ENCODE measurements at places on chromosomes 1 and 21. TPM values are rescaled to one million over a fixed set of nuclear protein-coding genes. Genes with fewer than 3 reads are reported as not detected.
A peak's percentile ranks its signal among the peaks of the same experiment; 100 is the strongest.

GRCh38 chr1:53074313-53075154 is 12.5 kb downstream of the PODN start:
- DNase-seq, result no peak
- no peak overlapping the region for H3K27ac ChIP-seq
- no peak overlapping the region for H3K4me3 ChIP-seq
- no peaks in the 10 kb centered on the region for H3K4me1 ChIP-seq
- no peaks in the 10 kb centered on the region for H3K36me3 ChIP-seq

DNA sequence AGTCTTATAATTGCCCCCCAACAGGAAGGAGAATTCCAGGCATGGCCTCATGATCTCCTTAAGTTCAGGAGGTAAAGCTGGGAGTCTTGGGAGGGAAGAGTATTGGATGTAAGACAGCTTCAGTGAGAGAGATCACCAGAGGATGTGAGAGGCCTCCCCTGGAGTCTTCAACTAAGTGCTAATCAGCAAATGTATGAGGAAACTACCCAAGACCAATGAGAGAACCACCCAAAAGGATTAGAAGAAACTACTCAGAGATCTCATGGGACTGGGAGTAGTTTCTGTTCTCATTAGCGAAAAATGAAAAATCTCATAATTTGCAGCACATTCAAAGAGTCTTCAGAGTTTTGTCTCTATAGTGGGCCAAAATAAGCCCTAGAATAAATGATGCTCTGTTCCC is 36.6 kb upstream of the WNT2B start:
- no peak for DNase-seq
- peaks cover under 1% of the 10 kb centered on the region for H3K4me1 ChIP-seq
- H3K4me3 ChIP-seq, result no peak overlapping the region
- H3K36me3 ChIP-seq, result peaks cover under 1% of the 10 kb centered on the region
- H3K27ac ChIP-seq, result no peak overlapping the region

GRCh38 chr21:34009193-34009592 is 64.2 kb upstream of the MRPS6 start:
- no peaks in the 10 kb centered on the region for H3K36me3 ChIP-seq
- H3K27ac ChIP-seq, result no peak overlapping the region
- H3K27me3 ChIP-seq, result no peaks in the 10 kb centered on the region
- no peaks in the 10 kb centered on the region for H3K4me1 ChIP-seq
- no peak overlapping the region for H3K4me3 ChIP-seq

GRCh38 chr1:93810316-93810715 is 68.7 kb downstream of the DNTTIP2 start:
- H3K27ac ChIP-seq, result no peak overlapping the region
- no peaks in the 10 kb centered on the region for H3K27me3 ChIP-seq
- peaks cover 11% of the 10 kb centered on the region for H3K4me1 ChIP-seq
- H3K4me3 ChIP-seq, result no peak overlapping the region
- no peak for DNase-seq

DNA sequence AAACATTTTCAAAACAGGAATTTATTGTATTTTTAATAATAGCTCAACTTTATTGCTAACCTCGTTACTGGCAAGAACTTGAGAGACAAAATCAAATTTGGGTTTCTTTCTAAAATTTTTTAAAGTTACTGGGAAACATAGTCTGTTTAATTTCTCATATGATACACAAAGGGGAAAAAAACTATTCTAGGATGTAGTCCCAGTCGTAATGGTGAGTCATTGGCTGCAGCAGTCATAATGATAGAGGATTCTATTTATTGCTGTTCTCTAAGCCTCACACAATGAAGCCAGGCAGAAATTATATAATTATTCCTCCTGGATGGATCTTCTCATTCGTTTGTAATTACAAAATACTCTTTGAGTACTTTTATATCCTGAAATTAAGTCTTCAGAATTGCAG is 326.5 kb upstream of the SGIP1 start:
- no peaks in the 10 kb centered on the region for H3K4me1 ChIP-seq
- no peak for DNase-seq
- H3K27ac ChIP-seq, result no peak overlapping the region
- no peaks in the 10 kb centered on the region for H3K27me3 ChIP-seq
- no peaks in the 10 kb centered on the region for H3K36me3 ChIP-seq
- no peak overlapping the region for H3K4me3 ChIP-seq

DNA sequence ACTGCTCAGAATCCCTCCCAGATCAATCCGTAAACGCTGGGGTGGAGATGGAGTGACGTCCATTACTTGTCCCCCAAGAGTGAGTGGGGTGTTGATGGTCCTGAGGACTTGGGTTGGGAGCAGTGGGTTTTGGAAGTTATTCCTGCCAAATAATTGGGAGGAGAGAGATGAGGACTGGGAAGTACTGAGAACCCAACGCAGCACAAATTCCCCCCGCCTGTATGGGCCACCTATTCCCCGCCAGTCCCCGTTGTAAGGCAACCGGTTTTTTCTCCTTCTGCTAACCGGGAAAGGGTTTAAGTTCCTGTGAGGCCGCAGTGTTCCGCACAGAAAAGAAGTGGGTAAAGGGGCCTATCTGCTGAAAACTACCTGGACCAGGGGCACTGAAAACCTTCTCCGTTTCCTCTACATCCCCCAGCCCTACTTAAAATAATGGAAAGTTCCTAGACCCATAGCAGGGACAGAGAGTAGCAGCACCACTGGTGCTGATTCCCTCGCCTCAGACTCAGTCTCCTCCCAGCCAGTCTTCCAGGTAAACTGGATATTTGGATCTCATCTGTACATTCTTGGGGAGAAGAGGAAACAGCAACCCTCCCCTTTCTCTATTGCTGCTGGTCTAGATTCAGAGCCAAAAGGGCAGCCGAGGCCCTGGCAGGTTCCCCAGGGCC is 738 bp downstream of the LURAP1 start:
- DNase-seq, result no peak
- peaks cover 21% of the 10 kb centered on the region for H3K27me3 ChIP-seq
- peaks cover 7% of the 10 kb centered on the region for H3K36me3 ChIP-seq
- H3K4me1 ChIP-seq, result peaks cover 17% of the 10 kb centered on the region

- H3K4me1 ChIP-seq, result no peaks in the 10 kb centered on the region
- no peak overlapping the region for H3K4me3 ChIP-seq
These were observed 110.1 kb downstream of the HMGB4 start for GRCh38 chr1:33973799-33974545.

DNA sequence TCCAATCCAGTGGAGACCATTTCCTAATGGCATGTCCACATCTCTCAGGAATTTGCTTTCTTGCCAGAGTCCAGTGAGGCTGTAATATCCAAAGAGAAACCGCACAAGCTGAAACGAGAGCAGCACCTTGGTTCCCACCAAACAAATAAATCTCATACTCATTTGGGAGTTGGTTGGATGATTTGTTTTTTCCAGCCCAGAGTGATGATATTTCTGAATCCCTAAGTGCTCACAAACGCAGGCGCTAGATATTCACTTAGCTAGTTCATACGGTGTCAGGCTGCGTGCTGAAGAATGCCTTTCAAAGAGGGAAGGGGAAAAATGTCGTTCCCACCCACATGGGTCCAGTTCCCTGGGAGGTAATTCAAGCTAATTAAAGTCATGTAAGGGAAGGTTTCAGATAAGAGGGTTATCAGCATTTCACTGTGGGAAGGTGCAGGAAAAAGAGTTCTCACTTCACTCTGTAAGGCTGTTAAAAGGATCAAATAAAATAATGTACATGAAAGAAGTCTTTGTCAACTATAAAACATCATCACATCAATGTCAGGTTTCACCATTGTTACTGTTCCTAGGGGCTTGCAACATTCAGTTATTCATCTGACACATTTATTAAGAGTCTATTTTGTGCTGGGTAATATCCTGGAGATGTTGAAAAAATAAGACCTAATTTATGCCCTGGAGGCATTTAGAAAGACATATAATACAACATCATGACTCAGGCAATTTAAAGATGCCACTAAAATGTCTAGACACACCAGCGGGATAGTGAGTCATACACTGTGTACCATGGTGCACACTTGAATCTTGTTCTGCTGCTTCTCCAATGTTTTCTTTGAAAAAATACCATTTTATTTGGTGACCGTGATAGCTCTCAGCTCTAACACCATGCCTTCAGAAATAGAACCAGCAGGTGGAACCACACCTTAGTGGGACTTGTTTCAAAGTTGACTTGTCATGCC is 19.3 kb downstream of the DPT start:
- peak; percentile 26 for DNase-seq
- H3K36me3 ChIP-seq, result no peaks in the 10 kb centered on the region
- peaks cover 27% of the 10 kb centered on the region for H3K4me1 ChIP-seq
- H3K4me3 ChIP-seq, result no peak overlapping the region
- H3K27ac ChIP-seq, result peak overlapping the region; percentile 24

DNA sequence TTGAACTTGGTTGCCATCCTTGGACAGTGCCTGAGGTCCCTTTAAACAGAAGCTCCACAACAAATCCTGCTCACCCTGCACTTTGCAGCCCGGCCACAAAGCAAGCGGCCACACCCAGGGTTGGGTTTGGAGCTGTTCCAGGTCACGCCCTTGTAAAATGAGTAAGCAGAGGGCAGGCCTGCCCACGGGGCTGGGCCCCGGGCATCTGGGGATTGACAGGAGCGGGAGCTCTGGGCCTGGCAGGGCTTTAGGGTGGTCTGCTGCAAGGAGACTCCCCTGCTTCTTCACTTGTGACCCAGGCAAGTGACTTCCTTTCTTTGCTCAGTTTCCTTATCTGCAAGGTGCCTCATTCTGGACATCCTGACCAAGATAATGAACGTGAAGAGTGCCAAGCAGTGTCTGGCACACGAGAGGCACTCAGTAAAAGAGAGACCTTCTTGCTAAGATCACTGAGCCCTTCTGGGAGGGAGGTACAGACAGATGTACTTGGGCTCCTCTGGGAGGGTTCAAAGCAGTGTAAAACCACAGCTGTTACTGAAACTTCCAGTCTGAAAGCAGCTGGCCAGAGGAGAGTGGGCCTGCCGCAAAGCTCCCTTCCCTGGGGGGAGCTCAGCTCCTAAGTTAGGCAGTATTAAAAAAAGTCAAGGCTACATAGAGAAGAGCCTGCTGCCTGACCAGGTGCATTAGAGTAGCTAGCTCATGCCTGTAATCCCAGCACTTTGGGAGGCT is 2.6 kb downstream of the E2F2 start:
- no peak overlapping the region for H3K27ac ChIP-seq
- peaks cover 22% of the 10 kb centered on the region for H3K36me3 ChIP-seq
- no peaks in the 10 kb centered on the region for H3K27me3 ChIP-seq
- H3K4me1 ChIP-seq, result peaks cover 43% of the 10 kb centered on the region
- peak; percentile 91 for DNase-seq

DNA sequence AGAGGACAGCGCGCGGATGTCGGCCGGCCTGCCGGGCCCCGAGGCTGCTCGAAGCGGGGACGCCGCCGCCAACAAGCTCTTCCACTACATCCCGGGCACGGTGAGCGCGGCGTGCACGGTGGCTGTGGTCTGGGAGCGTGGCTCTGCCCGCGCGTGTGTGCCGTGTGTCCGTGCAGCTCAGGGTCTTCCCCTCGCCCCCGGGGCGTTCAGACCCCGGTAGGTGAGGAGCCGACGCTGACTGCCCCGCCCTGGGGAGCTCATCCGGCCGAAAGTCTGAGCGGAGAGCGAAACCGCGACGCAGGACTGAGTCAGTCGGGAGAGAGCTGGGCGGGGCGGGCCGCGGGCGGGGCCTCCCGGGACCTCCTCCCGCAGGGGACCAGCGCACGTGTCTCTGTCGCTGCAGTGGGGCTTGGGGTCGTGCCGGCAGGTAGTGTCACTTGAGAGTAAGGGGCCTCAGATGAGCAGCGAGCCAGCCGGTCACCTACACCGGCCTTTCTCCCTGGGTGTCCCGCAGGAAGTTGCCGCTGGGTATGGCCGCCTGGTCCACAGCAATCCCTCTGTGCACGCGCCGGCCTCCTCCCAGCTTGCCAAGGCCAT is 520 bp downstream of the PLEKHN1 start:
- peaks cover 14% of the 10 kb centered on the region for H3K36me3 ChIP-seq
- H3K27me3 ChIP-seq, result no peaks in the 10 kb centered on the region
- peak; percentile 70 for DNase-seq

DNA sequence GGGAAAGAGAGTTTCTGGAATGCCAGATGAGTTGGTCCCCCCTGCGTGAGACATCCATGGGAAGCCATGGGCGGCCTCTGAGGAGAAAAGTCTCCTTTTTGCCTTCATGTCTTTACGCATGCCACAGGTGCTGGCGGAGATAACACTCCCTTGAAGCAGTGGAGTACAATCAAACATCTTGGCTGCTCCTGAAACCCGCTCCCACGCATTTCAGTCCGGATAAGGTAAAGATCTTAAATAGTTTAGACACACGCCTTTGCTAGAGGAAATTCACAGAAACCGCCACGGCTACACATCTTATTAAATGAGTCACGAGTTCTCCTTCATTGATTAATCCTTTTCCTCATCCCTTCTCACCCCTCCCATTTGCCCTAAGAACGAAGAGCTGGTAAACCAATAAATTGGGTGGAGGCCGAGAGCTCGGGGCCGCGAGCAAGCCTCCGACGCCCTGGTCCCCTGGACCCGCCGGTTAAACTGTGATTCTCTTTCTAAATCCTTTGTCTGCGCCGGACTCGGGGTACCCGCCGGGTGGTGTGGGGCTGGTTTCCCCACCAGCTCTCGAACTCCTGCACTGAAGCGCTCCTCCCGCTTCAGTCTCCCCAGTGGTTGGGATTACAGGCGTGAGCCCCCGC is 6.6 kb upstream of the ZNF669 start:
- H3K27me3 ChIP-seq, result peaks cover 14% of the 10 kb centered on the region
- H3K4me1 ChIP-seq, result peaks cover 8% of the 10 kb centered on the region
- no peak for DNase-seq
- H3K27ac ChIP-seq, result peak overlapping the region; percentile 32
- peaks cover 30% of the 10 kb centered on the region for H3K36me3 ChIP-seq

- no peak overlapping the region for H3K27ac ChIP-seq
- no peaks in the 10 kb centered on the region for H3K27me3 ChIP-seq
- H3K4me1 ChIP-seq, result no peaks in the 10 kb centered on the region
- no peak overlapping the region for H3K4me3 ChIP-seq
- H3K36me3 ChIP-seq, result no peaks in the 10 kb centered on the region
These were observed 83.8 kb downstream of the ZC3H11B start for GRCh38 chr1:219529116-219529515.

- H3K27me3 ChIP-seq, result no peaks in the 10 kb centered on the region
- no peak overlapping the region for H3K4me3 ChIP-seq
- H3K36me3 ChIP-seq, result peaks cover 5% of the 10 kb centered on the region
- H3K4me1 ChIP-seq, result peaks cover 39% of the 10 kb centered on the region
- H3K27ac ChIP-seq, result no peak overlapping the region
- no peak for DNase-seq
These were observed 37.8 kb upstream of the IRF2BP2 start for GRCh38 chr1:234647758-234648157.

Gene CLEC20A
- total RNA-seq, result not detected

Gene GATAD2B
- total RNA-seq, result 58.3 TPM

Gene RGS18
- total RNA-seq, result not detected

Gene LCA5L
- total RNA-seq, result 1.7 TPM

Gene IQGAP3
- total RNA-seq, result 93.6 TPM

Gene INPP5B
- 21.5 TPM for total RNA-seq

Data from Calu3 (cell line).